ENCODE measurements at places on chromosomes 4 and X.

- no peak for DNase-seq
Measured at GRCh38 chrX:135890087-135890585, 3.1 kb downstream of the CT45A10 start.

GRCh38 chrX:30302956-30303355 is 6.2 kb downstream of the NR0B1 start:
- no peak for DNase-seq

GRCh38 chr4:89285745-89286144 is 21.9 kb downstream of the GPRIN3 start:
- no peak for DNase-seq

DNA sequence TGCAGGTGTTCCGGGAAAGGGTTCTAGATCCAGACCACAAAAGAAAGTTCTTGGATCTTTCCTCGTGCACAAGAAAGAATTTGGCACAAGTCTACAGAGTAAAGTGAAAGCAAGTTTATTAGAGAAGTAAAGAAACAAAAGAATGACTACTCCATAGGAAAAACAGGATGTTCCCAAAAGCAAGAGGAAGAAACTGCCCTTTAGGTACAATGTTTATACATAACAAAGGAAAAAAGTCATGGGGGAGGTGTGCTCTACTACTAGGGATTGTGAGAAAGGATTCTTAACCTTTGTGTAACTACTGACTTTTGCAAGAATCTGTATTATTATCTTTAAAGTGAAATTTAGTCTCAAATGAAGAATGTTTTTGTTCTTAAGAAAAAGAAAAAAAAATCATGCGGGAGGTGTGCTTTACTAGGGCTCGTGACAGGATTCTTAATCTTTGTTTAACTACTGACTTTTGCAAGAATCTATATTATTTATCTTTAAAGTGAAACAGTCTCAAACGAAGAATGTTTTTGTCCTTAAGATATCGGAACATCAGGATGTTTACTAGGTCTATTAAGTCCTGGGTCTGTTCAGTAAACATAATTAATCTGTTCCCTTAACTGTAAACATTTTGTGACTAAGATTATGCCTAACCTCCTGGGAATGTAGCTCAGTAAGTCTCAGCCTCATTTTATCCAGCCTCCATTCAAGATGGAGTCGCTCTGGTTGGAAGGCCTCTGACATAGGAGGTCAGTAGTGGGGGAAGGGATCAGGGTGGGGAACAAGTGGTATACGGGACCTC is 110.4 kb upstream of the BEND4 start:
- DNase-seq = no peak

- peak; percentile 36 for DNase-seq
Measured at GRCh38 chr4:6019316-6020263, 1.4 kb upstream of the C4orf50 start.

GRCh38 chr4:68361146-68361589 is 11.3 kb upstream of the YTHDC1 start:
- no peak for DNase-seq

- DNase-seq = no peak
Measured at GRCh38 chrX:114787061-114787460, 203.2 kb downstream of the HTR2C start.

GRCh38 chrX:323721-324628 is 5.4 kb upstream of the GTPBP6 start:
- DNase-seq = no peak

DNA sequence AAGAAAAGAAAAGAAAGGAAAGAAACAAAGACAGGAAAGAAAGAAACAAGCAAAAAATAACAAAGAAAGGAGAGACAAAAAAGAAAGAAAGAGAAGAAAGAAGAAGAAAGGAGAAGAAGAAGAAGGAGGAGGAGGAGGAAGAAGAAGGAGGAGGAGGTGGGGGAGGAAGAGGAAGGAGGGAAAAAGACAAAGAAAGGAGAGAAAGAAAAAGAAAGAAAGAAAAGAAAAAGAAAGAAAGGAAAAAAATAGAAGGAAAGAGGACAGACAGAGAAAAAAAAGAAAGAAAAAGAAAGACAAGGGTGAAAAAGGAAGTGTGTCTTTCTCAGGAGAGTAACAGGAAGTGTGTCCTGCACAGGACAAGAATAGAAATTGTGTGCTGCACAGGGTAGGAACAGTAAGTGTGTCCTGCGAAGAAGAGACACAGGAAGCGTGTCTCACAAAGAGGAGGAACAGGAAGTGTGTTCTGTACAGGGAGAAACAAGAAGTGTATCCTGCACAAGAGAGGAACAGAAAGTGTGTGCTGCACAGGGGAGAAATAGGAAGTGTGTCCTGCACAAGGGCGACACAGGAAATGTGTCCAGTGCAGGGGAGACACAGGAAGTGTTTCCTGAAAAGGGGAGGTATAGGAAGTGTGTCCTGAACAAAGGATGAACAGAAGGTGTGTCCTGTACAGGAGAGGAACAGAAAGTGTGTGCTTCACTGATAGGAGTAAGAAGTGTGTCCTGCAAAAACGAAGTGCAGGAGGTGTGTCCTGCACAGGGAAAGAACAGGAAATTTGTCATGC is 101.2 kb downstream of the ARSF start:
- DNase-seq = no peak

- no peak for DNase-seq
Measured at GRCh38 chr4:59938166-59938565, 1262.0 kb upstream of the ADGRL3 start.

DNA sequence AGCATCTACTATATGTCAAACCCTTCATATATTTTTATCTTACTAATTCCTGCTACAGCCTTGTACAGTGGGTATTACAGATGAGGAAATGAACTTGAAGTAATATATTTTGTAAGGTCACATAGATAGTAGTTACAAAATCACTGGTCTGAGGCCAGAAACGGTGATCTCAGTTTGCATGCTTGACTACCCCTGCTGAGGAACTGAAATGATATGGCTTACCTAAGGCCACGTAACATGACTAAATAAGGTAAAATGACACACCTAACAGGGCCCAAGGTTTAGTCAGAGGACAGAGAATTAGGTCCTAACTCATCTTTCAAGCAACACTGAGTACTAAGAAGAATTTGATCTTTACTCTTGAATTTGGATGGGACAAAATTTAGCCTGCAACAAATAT is 1.5 kb upstream of the COMMD8 start:
- no peak for DNase-seq

Data from stimulated activated CD4-positive, alpha-beta T cell treated with anti-CD3 and anti-CD28 coated beads, Interleukin-12 subunit alpha, Interleukin-12 subunit beta, amount 100 ng/mL, for 48 hours (primary cell).